ENCODE measurements at places on chromosomes 16 and 17. TPM values are rescaled to one million over a fixed set of nuclear protein-coding genes. Genes with fewer than 3 reads are reported as not detected.
A peak's percentile ranks its signal among the peaks of the same experiment; 100 is the strongest.

Gene PCGF2
- 18.9 TPM for total RNA-seq

Gene GINS2
- total RNA-seq = not detected

Gene SLC6A4
- 2.9 TPM for total RNA-seq

Gene MYH2
- total RNA-seq = not detected

Gene KRT33A
- not detected for total RNA-seq

Gene HNF1B
- total RNA-seq = not detected

DNA sequence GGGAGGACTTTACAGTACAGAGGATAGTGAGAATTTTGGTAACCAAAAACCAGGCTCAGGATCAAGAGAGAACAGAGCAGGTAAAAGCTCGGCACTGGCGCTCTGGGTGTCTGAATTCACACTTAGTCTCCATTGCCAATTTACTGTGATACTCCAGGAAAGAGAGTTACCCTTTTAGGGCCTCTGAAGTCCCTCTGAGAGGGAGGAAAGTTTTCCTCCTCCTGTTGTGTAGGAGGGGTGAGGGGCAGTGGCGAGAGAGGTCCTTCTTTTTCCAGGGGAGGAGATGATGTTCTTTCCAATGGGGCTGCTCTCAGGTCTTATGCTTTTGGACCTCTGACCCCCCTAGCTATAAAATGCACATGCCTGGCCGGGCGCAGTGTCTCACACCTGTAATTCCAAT, 5.4 kb upstream of the TNS4 start:
- no peaks in the 10 kb centered on the region for H3K4me1 ChIP-seq
- H3K27ac ChIP-seq = no peak overlapping the region
- no peak for DNase-seq
- no peak overlapping the region for H3K4me3 ChIP-seq
- no peaks in the 10 kb centered on the region for H3K27me3 ChIP-seq
- H3K36me3 ChIP-seq = no peaks in the 10 kb centered on the region

DNA sequence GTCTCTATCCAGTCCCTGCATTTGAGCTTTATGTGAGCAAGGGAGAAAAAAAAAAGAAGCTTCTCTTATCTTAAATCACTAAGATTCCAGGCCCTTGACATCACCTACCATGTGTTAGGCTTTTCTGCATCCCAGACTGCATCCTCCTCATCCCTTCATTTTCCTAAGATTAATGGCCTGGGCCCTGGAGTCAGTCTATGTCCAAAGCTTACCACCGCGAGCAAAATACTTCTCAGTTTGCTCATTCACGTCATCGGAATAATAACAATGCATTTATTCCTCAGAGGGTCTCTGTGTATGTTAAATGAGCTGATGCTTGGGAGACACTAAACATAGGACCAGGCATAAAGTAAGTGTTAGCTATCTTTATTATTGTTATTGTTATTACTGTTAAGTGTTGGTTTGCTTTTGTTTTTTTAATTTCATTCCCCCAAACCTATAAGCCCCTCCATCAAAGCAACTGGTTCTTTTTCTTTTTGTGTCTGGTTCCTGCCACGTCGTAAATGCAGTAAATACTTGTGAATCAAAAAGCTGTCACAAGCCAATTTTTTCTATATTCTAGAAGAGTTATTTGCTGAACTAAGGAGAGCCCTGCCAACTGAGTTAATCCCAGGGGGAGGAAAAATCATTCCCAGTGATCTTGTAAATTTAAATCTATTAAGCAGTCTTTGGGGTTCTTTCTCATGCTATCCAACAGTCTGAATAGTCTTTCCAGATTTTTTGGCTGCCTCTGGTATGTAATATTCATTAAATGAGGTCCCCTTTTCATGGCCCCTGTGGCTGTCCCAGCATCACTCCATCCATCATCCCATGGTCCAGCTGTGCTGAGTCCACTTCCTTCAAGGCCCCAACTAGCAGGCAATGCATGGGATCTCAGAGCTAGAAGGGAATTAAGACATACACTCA, 46.5 kb downstream of the VAT1L start:
- DNase-seq = no peak
- H3K4me3 ChIP-seq = no peak overlapping the region
- H3K4me1 ChIP-seq = peaks cover 5% of the 10 kb centered on the region
- H3K36me3 ChIP-seq = no peaks in the 10 kb centered on the region

DNA sequence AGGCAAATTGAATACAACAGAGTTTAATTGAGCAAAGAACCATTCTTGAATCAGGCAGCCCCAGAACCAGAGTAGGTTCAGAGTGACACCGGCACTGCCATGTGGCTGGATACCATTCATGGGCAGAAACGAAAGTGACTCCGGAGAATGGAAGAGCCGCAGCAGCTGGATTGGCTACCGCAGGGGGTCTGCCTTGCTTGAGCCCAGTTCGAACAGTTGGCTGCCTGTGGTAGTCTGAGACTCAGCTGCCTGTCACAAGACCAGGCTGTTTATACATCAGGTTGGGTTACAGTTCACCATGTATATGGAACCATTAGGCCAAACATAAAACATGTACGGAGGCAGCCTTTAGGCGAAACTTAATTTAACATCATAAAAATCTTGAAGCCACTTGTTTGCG, 205.2 kb upstream of the CHMP6 start:
- no peaks in the 10 kb centered on the region for H3K36me3 ChIP-seq
- DNase-seq = no peak
- H3K27ac ChIP-seq = no peak overlapping the region
- no peak overlapping the region for H3K4me3 ChIP-seq
- no peaks in the 10 kb centered on the region for H3K27me3 ChIP-seq

- no peaks in the 10 kb centered on the region for H3K27me3 ChIP-seq
- no peak for DNase-seq
- peaks cover 28% of the 10 kb centered on the region for H3K36me3 ChIP-seq
- H3K4me1 ChIP-seq = peaks cover under 1% of the 10 kb centered on the region
Observed at GRCh38 chr16:4631444-4631843, 6.8 kb downstream of the MGRN1 start.

DNA sequence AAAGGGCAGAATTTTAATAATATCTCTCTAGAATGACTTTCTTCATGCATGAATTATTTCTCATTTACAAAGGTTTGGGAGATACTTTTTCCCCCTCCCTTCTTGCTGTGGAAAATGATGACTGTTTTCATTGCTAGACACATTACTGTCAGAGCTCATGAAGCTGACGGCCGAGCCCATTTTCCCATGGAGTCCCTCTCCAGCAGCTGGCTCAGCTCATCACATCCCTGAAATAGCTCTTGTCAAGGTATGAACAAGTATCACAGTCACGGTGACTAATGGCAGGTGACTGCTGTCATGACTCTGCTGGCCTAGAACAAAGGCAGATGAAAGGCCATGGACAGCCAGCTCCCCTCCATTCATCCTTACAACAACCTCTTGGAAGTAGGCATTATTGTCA, 208.1 kb downstream of the ABCC12 start:
- no peak for DNase-seq
- H3K27me3 ChIP-seq = no peaks in the 10 kb centered on the region
- H3K4me1 ChIP-seq = no peaks in the 10 kb centered on the region
- no peaks in the 10 kb centered on the region for H3K36me3 ChIP-seq
- H3K27ac ChIP-seq = no peak overlapping the region

DNA sequence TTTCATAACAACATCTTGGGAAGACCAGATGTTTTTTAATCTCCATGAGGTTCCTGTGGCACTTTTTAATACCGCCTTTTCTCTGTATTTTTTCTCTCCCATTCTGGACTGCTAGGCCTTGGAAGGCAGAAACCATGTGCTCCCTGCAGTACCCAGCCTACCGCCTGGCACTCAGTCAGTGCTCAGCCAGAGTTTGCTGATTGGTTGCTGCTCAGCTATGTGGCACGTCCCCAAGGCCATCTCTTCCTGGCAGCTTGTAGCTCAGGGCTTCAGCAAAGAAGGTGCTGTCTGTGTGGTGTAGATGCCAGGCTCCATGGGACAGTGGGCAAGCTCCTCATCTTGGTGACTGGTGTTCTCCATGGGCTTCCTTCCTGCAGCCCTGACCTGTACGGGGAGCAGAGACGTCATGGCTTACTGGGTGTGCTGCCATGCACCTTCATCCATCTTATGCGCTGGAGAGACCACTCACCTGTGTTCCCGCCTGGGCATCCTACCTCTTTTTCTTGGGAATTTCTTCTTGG, 86.7 kb downstream of the CLEC16A start:
- no peaks in the 10 kb centered on the region for H3K4me1 ChIP-seq
- DNase-seq = no peak
- H3K27me3 ChIP-seq = no peaks in the 10 kb centered on the region

- no peaks in the 10 kb centered on the region for H3K36me3 ChIP-seq
- H3K4me1 ChIP-seq = no peaks in the 10 kb centered on the region
- no peak for DNase-seq
- H3K27ac ChIP-seq = no peak overlapping the region
Observed at GRCh38 chr16:7372095-7372494, 39.5 kb downstream of the RBFOX1 start.

DNA sequence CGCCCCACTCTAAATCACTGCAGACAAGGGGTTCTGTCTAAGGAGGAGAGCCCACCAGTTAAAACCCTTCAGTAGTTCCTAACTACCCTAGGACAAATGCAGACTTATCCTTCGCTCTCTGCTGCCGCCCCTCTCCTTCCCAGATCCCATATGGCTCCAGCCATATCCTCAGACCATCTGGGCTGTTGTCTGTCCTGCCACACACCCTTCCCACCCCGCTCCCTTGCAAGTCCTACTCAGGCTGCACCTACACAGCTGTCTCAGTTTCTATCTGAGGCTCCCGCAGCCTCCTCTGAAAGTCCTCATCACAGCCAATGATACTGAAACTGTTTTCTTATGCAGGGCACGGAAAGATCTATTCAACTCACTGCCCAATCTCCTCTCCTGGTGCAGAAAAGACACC, 720 bp upstream of the BCKDK start:
- no peak overlapping the region for H3K4me3 ChIP-seq
- DNase-seq = no peak
- peaks cover 33% of the 10 kb centered on the region for H3K36me3 ChIP-seq
- peak overlapping the region; percentile 96 for H3K27ac ChIP-seq

- no peak overlapping the region for H3K4me3 ChIP-seq
- no peak for DNase-seq
- H3K36me3 ChIP-seq = no peaks in the 10 kb centered on the region
- H3K27ac ChIP-seq = no peak overlapping the region
Observed at GRCh38 chr17:16377941-16378341, 3.0 kb upstream of the UBB start.

- peaks cover 22% of the 10 kb centered on the region for H3K4me1 ChIP-seq
- no peak overlapping the region for H3K4me3 ChIP-seq
- no peaks in the 10 kb centered on the region for H3K27me3 ChIP-seq
- H3K36me3 ChIP-seq = no peaks in the 10 kb centered on the region
Observed at GRCh38 chr17:82881900-82882714, 42.3 kb upstream of the ZNF750 start.

DNA sequence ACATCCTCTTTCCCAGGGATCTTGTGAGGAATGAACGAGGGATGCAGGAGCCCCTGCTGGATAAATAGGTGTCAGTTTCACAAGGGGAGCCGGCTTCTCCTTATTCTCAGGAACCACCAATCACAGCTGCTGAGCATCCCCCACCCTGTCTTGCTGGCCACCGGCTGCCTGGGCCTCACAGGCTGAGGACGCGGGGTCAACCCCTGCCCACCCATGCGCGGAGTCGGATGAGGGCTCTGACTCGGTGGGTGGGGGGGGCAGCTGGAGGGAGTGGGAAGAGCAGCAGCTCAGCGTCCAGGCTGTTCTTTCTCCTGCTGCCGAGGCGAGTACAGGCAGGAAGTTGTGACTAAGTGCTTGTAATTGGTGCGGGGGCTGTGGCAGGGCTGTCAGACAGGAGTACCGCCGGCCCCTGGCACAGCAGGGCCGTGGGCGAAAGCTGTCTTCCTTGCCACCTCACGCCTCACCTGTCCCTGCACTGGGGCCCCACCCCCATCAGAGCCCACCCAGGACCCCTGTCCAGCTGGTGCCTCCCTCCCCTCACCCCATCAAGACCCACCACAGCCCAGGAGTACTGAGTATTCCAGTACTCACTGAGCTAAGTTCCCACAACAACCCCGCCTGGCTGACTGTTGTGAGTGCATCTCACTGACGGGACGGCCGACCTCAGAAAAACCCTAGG, 11.0 kb upstream of the DPEP1 start:
- H3K27ac ChIP-seq = no peak overlapping the region
- H3K27me3 ChIP-seq = no peaks in the 10 kb centered on the region
- no peak for DNase-seq
- no peaks in the 10 kb centered on the region for H3K4me1 ChIP-seq
- H3K36me3 ChIP-seq = no peaks in the 10 kb centered on the region
- no peak overlapping the region for H3K4me3 ChIP-seq

- no peaks in the 10 kb centered on the region for H3K36me3 ChIP-seq
- peak overlapping the region; percentile 75 for H3K27ac ChIP-seq
- H3K4me1 ChIP-seq = peaks cover 72% of the 10 kb centered on the region
Observed at GRCh38 chr17:61394630-61395408, 4.8 kb upstream of the TBX2 start.

- H3K27me3 ChIP-seq = no peaks in the 10 kb centered on the region
- H3K4me3 ChIP-seq = no peak overlapping the region
- H3K36me3 ChIP-seq = peaks cover 99% of the 10 kb centered on the region
- H3K4me1 ChIP-seq = no peaks in the 10 kb centered on the region
- H3K27ac ChIP-seq = no peak overlapping the region
Observed at GRCh38 chr16:18833707-18834505, 32.6 kb upstream of the ARL6IP1 start.

DNA sequence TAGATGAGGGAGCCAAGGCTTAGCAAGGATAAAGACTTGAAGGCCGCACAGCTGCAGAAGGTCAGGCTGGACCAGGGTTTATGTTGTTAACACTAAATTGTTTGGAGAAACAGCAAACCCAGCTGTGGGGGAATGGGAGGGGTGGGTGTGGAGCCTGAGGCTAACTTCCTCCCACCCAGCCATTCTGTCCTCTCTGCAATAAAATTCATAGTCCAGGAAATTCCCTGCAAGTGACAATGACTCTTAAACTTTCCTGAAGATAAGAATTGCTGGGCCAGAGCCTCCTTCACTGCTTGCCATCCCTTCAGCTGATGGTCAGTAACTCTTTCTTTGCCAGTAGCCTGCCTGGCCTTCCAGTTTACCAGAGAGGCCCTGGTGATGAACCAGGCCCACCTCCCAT, 19.4 kb upstream of the ATP5MC1 start:
- H3K4me3 ChIP-seq = no peak overlapping the region
- no peak for DNase-seq
- peak overlapping the region; percentile 68 for H3K27ac ChIP-seq
- peaks cover 15% of the 10 kb centered on the region for H3K4me1 ChIP-seq
- no peaks in the 10 kb centered on the region for H3K27me3 ChIP-seq

DNA sequence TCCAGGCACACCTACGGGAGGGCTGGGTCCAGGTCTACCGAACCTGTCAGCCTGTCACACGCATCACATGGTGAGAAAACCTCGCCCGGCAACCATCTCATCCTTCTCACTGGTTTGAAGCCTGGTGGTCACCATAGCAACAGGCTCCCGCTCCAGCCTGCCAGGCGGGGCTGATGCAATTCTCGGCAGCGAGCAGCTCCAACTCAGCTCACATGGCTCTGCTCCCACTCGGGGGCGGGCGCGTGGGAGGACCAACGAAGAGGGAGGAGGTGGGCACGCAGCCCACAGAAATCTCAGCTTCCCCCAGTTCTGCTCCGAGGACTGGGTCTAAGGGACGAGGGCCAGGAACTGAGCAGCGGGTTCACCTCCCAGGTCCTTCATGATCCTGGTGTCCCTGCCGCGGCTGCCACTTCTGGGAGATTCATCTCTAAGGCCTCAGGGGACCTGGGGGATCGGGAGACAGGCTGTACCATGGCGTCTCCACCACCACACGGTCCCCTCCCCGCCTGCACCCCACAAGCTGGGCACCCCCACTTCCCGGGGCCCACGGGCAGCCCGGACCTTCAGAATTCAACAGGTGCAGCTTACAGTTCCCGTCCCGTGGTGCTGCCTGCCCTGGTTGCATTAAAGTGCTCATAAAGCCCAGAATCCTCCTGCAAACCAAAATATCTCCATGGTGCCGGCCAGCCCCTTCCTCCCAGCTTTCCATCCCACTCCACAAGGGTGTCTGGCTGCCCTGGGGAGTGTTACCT, 25.8 kb downstream of the ABR start:
- H3K27ac ChIP-seq = no peak overlapping the region
- H3K27me3 ChIP-seq = peaks cover 4% of the 10 kb centered on the region
- H3K36me3 ChIP-seq = no peaks in the 10 kb centered on the region
- H3K4me3 ChIP-seq = no peak overlapping the region
